ENCODE measurements at places on chromosomes 16 and 17. TPM values are rescaled to one million over a fixed set of nuclear protein-coding genes. Genes with fewer than 3 reads are reported as not detected.

DNA sequence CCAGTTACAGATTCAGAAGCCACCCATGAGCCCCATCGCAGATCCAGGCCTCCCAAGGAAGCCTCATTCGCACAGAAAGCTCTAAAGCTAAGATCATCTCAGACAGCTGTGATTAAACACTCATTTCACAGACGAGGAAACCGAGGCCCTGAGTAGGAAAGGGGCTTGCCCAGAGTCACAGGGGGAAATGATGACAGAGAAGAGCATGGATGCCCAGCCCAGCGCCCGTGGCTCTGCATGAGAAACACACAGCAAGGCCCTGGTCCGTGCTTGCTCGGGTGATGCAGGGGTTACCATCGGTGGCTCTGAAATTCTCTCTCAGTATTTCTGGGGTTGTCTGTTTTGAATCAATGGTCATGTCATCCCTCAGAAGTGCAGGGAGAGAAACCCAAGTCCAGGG lies 109.6 kb downstream of the C16orf78 start:
- DNase-seq = no peak
- H3K36me3 ChIP-seq = no peaks in the 10 kb centered on the region
- no peak overlapping the region for H3K4me3 ChIP-seq

DNA sequence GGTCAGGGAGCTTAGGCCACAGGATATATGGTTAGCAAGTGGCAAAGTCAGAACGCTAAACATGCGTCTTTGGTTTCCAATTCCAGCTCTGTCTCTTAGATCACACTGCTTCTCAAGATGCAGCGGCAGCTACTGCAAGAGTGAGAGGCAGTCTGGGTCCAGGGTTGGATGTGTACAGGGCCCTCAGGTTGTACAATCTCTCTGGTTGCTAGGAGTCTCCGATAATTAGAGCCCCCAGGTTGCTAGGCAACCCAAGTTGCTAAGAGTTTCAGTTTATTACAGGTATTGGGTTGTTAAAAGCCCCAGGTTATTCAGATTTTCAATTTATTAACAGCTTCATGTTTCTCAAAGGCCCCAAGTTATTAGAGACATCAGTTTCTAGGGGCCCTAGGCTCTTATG lies 15.5 kb upstream of the SPACA3 start:
- no peak overlapping the region for H3K27ac ChIP-seq
- no peaks in the 10 kb centered on the region for H3K4me1 ChIP-seq
- no peak overlapping the region for H3K4me3 ChIP-seq
- DNase-seq = peak; percentile 63

DNA sequence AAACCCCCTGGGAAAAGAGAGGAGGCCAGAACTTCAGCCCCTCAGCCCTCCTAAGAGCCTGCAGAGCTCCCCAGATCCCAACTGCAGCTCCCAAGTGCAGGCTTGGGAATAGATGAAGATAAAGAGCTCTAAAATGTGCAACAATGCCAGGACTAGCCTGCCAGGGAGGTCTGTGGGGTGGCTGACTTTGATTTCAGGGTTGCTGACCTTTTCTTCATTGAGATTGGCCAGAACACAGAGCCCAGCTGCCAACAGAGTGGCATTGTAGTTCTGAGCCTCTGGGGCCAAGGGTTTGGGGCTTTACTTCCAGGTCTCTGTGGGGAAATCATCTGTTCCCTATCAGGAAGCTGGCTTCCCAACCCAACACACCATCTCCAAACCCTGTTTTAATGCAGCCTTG lies 120.6 kb downstream of the COPRS start:
- no peak for DNase-seq
- H3K4me1 ChIP-seq = no peaks in the 10 kb centered on the region
- H3K27ac ChIP-seq = no peak overlapping the region

GRCh38 chr17:61381537-61381936 lies 18.1 kb upstream of the TBX2 start:
- no peak for DNase-seq
- H3K27ac ChIP-seq = peak overlapping the region; percentile 23
- no peaks in the 10 kb centered on the region for H3K4me1 ChIP-seq

CA4 gene
- polyA plus RNA-seq = 1.2 TPM

ZG16 gene
- 2.2 TPM for polyA plus RNA-seq

FBXO39 gene
- 1.8 TPM for polyA plus RNA-seq

TNFRSF13B gene
- 0.07 TPM for polyA plus RNA-seq

USP6 gene
- polyA plus RNA-seq = 0.54 TPM

All from large intestine (tissue), 12 donors.